ENCODE measurements at places on chromosomes 11 and 22.
A peak's percentile ranks its signal among the peaks of the same experiment; 100 is the strongest.

GRCh38 chr11:75867778-75868374 is 52.9 kb downstream of the UVRAG start:
- DNase-seq = peak; percentile 42

DNA sequence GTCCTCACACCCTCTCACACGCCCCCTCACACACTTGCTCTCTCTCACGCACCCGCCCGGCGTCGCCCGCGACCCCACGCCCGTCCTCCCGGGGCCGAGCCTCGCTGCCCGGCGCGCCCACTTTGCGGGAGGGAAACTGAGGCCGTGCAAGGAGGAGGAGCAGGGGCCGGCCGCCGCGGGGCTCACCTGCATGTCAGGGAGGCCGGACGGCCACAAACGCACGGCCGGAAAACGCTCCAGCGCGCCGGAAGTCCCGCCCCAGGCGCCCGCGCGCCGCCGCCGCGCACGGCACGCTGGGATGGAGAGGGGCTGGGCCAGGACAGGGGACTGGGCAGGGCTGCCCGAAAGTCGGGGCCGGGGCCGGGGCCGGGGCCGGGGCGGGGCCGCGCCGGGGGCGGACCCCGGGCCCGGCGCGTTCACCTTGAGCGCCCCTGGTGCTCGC is at the start of gene CHID1:
CHID1 (minus strand) TSS at position 222 of the 442 bp plus-strand sequence. CDS start 5,994 bp downstream, outside the sequence.
- DNase-seq = peak; percentile 97

- DNase-seq = no peak
Measured at GRCh38 chr11:67381244-67381972, 8.0 kb upstream of the CLCF1 start.

- no peak for DNase-seq
Measured at GRCh38 chr22:41469218-41469851, 418 bp downstream of the ACO2 start.

DNA sequence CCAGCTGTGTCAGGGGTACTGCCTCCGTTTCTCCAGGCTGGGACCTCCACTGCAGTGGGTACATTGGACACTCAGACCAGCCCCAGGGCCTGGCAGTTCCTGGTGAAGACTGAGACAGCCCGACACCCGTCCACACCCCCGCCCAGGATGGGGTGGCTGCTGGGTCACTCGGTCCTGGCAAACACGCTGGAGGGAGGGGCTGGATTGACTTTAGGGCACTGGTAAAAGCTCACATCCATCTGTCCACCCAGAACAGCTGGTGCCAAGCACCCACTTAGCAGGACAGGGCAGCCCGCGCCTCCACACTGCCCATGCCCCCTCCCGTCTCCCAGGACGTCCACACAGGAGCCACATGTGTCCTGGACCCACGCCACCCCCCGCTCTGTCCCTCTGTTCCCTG is 10.7 kb upstream of the TBX1 start:
- no peak for DNase-seq

- DNase-seq = no peak
Measured at GRCh38 chr11:121927097-121927785, 188.8 kb downstream of the BLID start.

DNA sequence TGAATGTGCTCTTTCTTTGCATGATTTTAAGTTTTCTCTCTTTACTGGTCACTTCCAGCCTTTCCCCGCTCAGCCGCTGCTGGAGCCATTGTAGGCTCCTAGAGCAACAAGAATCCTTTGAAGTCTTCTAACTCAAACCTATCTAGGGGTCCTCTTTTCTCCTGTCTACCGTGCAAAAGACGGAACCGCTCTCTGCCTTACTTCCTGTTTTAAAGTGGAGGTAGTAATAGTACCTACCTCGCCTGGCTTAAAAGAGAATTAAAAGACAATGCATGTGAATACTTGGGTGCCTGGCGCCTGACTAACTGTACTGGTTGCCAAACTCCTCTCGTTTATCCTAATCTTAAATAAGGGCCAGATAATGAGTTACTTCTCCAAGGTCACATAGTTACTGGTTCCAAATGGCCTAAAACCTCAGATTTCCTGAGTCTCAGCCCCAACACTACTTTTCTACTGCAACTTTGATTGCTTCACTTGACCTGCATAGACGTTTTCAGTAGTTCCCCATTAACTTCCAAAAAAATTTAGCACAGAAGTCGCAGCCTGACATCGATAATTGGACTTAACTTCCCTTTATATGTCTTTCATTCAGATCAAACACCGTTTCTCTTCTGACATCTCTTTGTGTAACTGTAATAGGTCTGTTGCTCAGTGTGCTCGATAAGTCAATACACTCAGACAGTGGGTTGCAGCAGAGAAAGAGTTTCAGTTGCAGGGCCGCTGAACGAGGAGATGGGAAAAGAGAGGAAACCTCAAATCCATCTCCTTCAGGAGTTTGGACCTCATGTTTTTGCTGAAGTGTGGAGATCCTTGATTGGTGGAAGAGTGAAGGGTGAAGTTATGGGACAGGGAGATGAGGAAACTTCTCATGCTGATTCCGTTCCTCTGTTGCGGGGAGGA is 891 bp downstream of the SAMM50 start:
- DNase-seq = no peak

DNA sequence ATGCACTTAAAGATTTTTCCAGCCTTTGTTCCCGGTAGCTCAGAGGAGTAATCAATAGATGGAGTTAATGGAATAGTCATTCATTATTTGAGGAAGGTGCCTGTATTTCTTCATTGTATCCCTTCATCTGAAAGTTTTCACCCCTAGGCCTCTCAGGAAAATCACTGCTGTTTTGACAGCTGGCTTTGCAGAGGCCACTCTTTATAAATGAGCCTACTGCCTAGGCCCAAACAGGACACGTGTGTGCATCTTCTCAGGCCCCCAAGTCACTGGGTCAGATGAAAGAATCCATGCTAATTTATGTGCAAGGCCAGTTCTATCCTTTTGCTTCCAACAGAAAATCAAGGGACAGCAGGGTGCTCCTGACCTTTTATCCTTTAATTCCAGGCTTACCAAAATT is 76.8 kb downstream of the MPPED2 start:
- no peak for DNase-seq

DNA sequence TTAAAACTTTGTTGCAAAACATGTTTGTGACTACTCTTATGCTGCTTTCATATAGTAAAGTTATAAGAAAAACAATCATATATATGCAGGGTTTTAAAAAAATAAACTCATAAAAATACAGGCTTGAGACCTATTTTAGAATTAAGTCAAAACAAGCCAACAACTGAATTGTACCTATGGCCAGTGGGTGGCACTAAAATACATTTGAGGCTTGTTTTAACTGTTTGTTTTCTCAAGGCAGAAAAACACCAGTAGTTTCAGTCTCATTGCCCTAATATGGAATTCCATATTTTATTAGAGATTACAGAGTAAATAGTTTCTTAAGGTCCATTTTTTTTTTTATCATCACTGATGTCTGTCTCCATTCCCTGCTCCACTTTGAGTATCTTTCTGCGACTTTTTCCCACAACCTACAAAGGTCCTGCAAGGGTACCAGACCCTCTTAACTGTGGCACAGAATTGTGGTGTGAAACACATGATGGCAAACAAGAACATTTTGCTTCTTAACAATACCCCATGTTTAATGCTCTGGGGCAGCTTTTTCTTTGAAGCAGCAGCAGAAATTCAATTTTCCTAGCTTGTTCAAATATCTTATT is 8.5 kb upstream of the CCDC89 start:
- DNase-seq = peak; percentile 37

- DNase-seq = no peak
Measured at GRCh38 chr11:62687508-62688396, 1.6 kb downstream of the LRRN4CL start.

DNA sequence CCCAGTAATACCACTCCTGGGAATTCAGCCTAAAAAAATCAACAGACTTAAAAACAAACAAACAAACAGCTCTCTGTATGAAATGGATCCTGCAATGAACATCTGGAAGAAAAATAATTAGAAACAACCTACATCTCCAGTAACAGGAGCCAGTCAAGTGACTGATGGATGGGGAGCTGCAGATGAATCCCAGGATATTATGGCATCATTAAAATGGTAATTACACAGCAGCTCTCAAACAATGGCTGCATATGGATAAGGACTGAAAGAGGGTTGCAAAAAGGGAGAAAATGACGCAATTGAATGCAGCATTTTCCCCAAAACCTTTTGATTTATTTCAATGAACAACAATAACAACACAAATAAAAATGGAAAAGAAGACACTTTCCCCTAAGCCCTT is 4.1 kb downstream of the NPTXR start:
- no peak for DNase-seq

DNA sequence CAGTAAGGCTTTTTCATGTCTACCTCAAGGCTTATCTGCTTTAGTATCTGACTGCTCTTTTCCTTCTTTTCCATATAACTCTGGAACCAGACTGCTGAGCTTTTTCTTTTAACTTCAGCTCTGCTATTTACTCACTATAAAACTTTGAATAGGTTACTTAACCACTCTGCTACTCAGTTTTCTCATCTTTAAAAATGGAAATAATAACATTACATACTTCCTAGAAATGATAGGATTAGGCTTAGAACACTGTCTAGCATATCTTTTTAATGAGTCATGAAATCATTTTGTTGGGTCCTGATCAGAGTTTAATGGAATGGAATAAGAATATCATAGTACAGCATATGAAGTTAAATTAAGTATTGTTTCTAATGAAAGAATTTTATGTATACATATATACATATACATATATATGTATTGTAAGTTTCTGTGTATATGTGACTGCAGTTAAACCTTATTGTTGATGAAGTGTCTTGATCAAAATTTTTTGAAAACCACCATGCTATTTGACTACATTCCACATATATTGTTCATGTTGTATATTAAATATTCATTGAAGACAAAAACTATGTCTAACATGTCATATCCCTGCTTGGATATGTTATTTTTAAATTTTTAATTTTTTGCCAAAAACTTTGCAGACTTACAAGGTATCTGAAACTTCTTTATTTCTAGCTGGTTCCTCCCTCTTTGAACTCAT is 120.2 kb downstream of the METTL15 start:
- DNase-seq = peak; percentile 11

GRCh38 chr11:87258171-87258833 is 220.6 kb downstream of the TMEM135 start:
- DNase-seq = no peak

GRCh38 chr11:117443266-117444186 is 115.9 kb downstream of the CEP164 start:
- DNase-seq = peak; percentile 41

DNA sequence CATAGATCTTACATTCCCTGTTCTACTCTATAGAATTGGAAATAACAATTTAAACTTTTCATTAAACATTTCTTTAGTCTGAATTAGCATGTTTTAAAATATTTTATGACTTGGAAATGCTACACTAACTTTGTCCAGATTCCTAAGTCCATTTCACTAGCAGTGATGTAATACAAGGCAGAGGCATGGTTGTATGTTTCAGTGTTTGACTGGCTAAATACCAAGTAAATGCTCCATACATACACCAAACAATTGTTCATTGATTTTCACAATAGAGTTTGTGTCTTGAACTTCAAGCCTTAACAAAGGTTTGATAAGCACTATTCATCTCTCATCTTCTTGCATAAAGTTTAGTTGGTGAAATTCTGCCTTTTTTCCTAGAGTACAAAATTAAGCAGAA is 13.5 kb downstream of the ZBED5 start:
- no peak for DNase-seq

DNA sequence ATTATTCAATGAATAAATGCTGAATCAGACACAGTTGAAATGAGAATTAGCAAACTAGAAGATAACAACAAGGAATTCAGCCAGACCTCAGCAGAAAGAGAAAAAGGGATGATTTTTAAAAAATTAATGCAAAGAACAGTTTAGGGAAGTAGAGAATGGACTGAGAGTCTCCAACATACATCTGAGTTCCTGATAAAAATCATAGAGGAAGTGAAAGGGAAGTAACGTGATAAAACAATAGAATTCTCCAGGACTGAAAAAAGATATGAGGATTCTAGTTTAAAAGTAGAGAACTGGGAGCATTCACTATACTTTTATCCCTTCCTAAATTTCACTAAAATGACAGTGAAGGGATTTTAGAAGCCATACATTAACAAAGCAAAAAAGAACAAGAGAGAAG is 592.0 kb downstream of the SOX6 start:
- no peak for DNase-seq

DNA sequence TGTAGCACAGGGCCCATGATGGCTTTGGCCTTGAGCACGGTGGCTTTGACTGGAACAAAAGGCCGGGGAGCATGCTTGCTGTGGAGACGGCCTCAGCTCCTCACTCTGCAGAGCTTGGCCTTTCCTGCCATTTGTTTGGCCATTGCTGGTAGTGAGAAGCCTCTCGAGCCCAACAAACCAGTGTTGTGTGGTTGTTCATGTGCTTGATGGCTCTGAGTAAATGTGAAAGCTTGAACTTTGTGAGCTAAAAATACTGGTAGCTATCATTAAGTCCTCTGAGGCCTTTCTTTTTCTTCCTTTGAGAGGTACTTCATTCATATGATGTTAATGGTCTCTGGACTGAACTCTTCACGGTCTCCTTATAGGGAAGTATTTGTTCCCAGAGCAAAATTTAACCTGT is 39.6 kb downstream of the NAT10 start:
- no peak for DNase-seq

GRCh38 chr11:102338479-102339010 is 8.5 kb upstream of the BIRC2 start:
- DNase-seq = no peak

DNA sequence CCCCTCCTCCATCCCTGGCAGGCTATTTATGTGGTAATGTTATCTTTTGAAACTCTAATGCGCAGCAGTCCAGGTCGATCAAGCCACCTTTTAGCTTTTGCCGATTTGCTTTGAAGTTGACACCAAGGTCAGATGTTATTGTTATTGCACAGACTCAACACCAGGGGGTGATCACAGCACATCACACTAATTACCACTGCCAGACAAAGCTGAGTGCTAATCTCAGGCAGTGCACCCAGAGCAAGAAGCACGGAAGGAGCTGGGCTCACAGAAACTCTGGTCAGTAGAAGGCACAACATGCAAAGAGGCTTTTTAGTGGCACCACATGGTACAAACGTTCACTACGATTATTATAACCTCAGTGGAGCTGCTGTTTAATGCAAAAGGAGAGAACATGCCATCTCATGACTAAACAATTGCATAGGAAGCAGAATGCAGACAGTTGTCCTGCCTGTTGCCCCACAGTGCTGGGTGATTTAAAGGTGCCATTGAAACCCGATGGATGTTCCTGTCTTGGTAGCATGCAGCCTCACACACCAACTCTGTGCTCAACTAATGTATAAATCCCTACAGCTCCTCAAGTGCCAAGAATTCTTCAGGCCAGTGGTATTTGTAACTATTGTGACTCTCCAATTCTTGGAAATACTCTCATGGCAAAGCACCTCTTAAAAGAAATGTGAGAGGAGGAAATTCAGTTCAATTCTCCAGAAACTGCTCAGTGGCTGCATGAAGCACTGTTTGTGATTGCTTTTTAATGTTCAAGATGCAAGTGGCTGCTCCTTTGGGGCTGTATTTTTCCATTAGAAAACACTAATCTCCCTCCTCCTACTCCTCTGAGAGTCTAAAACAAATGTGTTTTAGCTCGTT is 353.9 kb upstream of the DDI1 start:
- peak; percentile 11 for DNase-seq

All from hepatic stellate cell (primary cell).